ENCODE measurements at places on chromosomes 6 and 20.

DNA sequence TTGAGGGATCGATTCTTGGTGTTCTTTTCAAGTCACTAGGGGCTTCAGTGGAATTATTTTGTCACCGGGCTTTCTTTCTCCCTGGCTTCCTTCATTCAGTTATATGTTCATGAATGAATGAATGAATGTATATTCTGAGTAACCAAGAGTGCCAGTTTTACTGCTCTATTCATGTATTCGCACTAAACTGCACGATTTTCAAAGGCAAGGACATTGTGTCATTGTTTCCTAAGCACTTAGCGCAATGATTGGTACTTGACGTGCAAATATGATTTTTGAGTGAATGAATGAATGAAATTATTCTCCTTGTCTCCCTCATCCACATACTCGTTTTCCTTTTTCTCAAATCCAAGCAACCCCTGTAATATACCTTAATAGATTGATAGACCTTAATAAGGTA lies 822 bp downstream of the AFG1L start:
- no peak for DNase-seq

DNA sequence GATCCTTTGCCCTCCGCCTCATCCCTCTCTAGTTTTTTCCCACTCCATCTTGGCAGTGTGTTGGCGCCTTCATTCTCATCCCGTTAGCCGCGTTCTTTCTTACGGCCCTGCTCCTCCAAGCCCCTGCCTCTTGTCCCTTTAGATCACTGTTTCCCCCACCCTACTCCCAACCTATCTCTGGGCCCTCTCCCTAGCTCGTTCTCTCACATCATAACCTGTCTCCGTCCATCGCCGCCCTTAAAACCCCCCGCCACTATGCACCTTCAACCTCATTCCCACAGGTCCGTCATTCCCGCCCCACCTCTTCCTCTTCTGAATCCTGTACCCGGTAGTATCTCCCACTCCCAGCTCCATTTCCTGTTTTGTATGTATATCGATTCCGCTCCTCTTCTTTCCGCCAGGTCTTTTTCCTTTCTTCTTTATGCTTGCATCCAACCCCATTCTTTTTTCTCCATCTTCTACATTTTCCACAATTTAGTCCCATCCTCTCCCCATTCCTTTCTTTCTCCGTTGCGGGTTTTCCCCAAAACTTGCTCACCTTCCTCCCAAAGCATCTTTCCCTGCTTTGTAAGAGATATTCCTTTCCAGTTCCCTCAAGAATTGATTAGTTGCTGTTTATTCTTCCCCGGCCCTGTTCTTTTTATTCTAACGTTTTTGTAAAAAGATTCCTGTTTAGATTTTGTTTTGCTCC lies 671 bp downstream of the EFHC1 start:
- no peak for DNase-seq

GRCh38 chr20:9210356-9210755 lies 141.5 kb downstream of the PLCB4 start:
- no peak for DNase-seq

DNA sequence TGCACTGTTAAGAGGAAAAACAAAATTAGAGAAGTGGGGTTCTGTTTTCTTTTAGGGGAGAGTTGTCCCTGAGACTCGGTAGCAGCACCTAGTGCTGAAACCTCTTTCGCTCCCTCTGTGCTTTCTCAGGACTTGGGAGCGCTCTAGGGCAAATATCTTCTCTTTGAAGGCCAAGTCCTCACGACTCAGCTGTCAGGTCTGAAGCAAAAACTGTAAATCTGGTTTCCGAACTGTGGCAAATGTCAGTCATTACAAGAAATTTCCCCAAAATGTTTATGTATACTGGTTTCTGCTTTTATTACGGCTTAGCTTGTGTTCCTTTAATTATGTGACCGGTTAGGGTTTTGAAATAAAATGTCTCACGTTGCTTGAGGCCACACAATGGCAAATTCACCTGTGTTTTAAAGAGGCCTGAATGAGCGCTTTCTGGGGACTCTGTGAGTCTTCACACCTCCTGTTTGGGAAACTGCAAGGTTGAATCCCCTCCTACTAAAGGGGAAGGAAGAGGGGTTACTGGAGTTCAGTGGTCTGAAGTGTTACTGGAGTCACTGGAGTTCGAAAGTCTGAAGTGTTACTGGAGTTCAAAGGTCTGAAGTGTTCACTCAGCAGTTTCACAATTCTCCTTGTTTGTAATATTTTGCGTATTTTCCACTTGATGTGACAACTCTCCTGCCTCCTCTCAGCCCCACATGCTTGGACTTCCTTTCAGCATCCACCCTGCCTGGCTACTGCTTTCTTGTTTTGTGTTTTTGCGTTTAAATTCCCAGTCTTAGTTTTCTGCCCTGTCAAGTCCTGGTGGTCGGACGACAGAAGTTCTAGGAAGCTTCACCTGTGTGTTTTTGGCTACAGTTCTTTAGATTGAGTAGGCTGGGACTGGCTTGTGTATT lies 1.6 kb downstream of the SMPDL3A start:
- DNase-seq: no peak
